Central memory CD8-positive, alpha-beta T cell (primary cell): ENCODE measurements at places on chromosomes 4 and X.
A peak's percentile ranks its signal among the peaks of the same experiment; 100 is the strongest.

DNA sequence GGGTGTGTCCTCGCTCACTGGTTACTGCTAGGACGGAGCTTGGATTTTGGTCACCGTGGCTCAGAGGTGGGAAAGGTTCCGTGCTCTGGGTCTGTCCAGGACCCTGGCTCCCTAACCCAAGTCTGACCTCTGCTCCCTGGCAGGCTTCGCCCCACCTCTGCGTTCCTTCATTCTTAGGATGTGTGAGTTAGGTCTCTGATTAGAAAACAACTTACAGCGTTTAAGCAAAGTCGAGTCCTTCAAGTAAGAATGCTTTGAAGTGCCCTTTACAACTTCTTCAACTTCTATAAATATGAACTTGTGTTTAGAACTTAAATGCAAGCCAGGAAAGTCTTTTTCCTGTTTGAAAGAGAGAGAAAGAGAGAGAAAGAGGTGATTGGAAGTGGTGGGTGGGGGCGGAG, 891 bp downstream of the TLR2 start:
- peaks cover 8% of the 10 kb centered on the region for H3K4me1 ChIP-seq
- H3K27me3 ChIP-seq: peaks cover 44% of the 10 kb centered on the region
- H3K36me3 ChIP-seq: no peaks in the 10 kb centered on the region
- DNase-seq: no peak
- no peak overlapping the region for H3K27ac ChIP-seq

DNA sequence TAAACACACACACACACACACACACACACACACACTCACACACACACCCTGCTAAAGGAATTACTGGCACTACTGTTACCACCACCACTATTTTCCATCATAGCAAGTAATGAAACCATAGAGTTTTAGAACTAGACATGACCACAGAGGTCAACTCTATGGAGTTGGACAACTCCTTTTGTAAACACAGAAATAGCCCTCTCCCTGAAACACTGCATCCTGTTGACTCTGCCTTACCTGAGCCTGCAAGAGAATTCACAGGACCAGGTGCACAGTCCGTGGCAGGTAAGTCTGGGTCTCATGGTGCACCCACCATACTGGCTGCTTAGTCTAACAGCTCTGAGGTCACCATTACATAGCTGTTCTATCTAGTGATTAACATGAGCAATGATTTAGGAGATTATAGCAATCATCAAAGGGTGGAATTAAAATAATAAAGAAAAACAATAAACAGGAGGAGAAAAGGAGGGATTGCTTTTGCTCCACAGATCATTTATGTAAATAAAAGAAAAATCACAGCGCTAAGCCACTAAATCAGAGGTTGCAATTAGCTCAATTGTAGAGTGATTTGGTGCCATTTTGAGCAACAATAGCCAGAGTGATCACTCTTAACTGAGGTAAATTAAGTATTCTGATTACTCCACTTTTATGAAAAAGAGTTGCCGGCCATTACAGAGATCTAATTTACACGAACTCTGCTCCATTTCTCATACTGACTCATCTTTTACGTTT, 340.0 kb upstream of the RASGEF1B start:
- no peaks in the 10 kb centered on the region for H3K4me1 ChIP-seq
- no peak overlapping the region for H3K4me3 ChIP-seq
- DNase-seq: no peak

DNA sequence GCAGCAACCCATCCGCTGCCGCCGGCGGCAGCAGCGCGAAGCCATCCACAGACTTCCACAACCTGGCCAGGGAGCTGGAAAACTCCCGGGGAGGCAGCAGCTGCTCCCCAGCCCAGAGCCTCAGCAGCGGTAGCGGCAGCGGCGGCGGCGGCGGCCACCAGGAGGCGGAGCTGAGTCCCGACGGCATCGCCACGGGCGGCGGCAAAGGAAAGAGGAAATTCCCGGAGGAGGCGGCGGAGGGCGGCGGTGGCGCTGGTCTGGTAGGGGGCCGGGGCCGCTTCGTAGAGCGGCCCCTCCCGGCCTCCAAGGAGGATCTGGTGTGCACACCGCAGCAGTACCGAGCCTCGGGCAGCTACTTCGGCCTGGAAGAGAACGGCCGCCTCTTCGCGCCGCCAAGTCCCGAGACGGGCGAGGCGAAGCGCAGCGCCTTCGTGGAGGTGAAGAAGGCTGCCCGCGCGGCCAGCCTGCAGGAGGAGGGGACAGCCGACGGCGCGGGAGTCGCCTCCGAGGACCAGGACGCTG, 4.9 kb downstream of the PRDM8 start:
- peaks cover 17% of the 10 kb centered on the region for H3K36me3 ChIP-seq
- peak overlapping the region; percentile 87 for H3K4me3 ChIP-seq
- no peaks in the 10 kb centered on the region for H3K27me3 ChIP-seq
- H3K4me1 ChIP-seq: peaks cover 37% of the 10 kb centered on the region
- peak overlapping the region; percentile 64 for H3K27ac ChIP-seq

DNA sequence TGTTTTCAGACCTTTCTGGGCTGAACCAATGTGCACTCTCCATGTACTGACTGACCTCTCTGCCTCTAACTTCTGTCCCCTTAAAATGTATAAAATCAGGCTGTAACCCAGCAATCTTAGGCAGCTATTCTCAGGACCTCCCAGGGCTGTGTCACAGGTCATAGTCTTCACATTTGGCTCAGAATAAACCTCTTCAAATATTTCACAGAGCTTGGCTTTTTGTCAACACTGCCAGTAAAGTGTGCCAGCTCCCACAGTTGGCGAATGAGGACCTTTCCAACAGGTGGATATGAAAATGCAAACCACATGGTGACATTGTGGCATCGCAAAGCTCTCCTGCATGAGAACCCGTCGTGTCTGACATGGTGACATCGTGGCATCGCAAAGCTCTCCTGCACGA, 76.4 kb downstream of the ACOX3 start:
- no peaks in the 10 kb centered on the region for H3K4me1 ChIP-seq
- H3K27ac ChIP-seq: no peak overlapping the region
- peaks cover 8% of the 10 kb centered on the region for H3K36me3 ChIP-seq
- no peak overlapping the region for H3K4me3 ChIP-seq
- no peaks in the 10 kb centered on the region for H3K27me3 ChIP-seq

DNA sequence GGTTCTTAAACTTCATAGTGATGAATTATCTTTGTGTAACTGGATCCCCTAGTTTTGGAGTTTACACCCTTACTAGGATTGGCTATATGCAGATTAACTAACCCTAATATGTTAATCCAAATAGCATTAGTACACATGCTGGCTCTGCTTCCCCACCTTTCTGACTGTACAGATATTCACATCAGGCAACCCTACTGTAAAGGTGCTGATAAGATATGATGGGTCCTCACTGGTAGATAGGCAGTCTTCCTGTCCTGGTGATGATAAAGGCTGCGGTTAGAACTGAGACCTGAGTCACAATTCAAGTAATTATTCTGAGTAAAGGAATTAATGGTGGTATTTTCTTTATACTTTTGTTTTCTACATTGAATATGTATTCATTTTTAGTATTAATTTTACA, 118.6 kb downstream of the COL4A5 start:
- H3K36me3 ChIP-seq: no peaks in the 10 kb centered on the region
- no peaks in the 10 kb centered on the region for H3K4me1 ChIP-seq
- H3K27ac ChIP-seq: no peak overlapping the region
- H3K4me3 ChIP-seq: no peak overlapping the region
- DNase-seq: no peak

DNA sequence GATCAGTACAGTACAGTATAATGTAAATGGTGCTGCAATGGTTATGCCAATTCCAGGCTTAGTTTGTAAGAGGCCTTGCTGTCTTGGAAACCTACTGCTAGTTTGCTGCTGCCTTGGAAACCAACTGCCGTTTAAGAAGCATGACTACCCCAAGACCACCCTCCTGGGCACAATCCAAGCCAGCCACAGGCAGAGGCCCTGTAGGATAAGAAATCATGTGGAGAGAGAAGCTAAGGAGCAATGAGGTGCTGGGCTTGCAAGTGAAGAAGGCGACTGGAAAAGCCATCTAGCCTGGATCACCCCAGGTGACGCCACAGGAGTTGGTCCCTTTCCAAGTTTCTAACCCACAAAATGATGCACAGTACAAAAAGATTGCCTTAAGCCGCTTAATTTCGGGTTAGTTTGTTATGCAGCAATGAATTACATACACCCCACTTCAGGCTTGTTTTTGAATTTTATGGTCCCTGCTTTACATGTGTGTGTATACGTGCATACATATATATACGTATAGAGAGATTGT, 16.9 kb downstream of the ZFP42 start:
- no peak for DNase-seq
- no peaks in the 10 kb centered on the region for H3K27me3 ChIP-seq
- H3K4me1 ChIP-seq: no peaks in the 10 kb centered on the region

- H3K4me1 ChIP-seq: no peaks in the 10 kb centered on the region
- no peaks in the 10 kb centered on the region for H3K27me3 ChIP-seq
- H3K4me3 ChIP-seq: no peak overlapping the region
- H3K27ac ChIP-seq: no peak overlapping the region
Measured at GRCh38 chr4:149280806-149281205, 534.8 kb downstream of the IQCM start.

- no peak overlapping the region for H3K4me3 ChIP-seq
- DNase-seq: no peak
- H3K36me3 ChIP-seq: no peaks in the 10 kb centered on the region
- no peak overlapping the region for H3K27ac ChIP-seq
- H3K27me3 ChIP-seq: no peaks in the 10 kb centered on the region
Measured at GRCh38 chrX:108722561-108722960, 13.8 kb downstream of the IRS4 start.

- no peak overlapping the region for H3K27ac ChIP-seq
- no peak for DNase-seq
- H3K4me1 ChIP-seq: no peaks in the 10 kb centered on the region
- H3K4me3 ChIP-seq: no peak overlapping the region
- no peaks in the 10 kb centered on the region for H3K36me3 ChIP-seq
Measured at GRCh38 chr4:108889696-108890483, 127.0 kb upstream of the ETNPPL start.

GRCh38 chrX:50614460-50614859, 143.8 kb upstream of the DGKK start:
- no peaks in the 10 kb centered on the region for H3K4me1 ChIP-seq
- H3K27me3 ChIP-seq: peaks cover 9% of the 10 kb centered on the region
- DNase-seq: no peak
- peaks cover 3% of the 10 kb centered on the region for H3K36me3 ChIP-seq

- no peak overlapping the region for H3K4me3 ChIP-seq
- peaks cover 7% of the 10 kb centered on the region for H3K36me3 ChIP-seq
- peaks cover 18% of the 10 kb centered on the region for H3K4me1 ChIP-seq
- H3K27ac ChIP-seq: no peak overlapping the region
Measured at GRCh38 chr4:165299399-165300060, 27.9 kb upstream of the MSMO1 start.

GRCh38 chr4:91325495-91325894, 978.3 kb upstream of the GRID2 start:
- H3K27me3 ChIP-seq: no peaks in the 10 kb centered on the region
- H3K4me1 ChIP-seq: no peaks in the 10 kb centered on the region
- H3K4me3 ChIP-seq: no peak overlapping the region
- no peaks in the 10 kb centered on the region for H3K36me3 ChIP-seq
- DNase-seq: no peak
- H3K27ac ChIP-seq: no peak overlapping the region
